ENCODE measurements at places on chromosomes 7 and 10.

GRCh38 chr7:148588670-148589131 is 1.9 kb upstream of the C7orf33 start:
- no peak for DNase-seq

DNA sequence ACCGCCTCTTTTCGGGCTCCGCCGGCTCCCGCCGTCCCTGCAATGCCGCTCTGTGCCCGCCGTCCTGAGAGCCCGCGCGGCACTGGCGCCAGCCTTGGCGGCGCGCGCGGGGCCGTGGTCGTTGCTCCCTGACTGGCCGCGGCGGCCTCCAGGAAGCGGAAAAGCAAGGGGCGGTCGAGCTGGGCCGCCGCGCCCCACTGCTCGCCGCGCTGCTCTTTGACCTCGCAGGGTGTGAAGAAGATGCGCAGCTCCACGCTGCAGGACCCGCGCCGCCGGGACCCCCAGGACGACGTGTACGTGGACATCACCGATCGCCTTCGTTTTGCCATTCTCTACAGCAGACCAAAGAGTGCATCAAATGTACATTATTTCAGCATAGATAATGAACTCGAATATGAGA is at the start of gene CDC14C:
Gene CDC14C (plus strand): TSS at position 115 of the 400 bp plus-strand sequence. CDS start 126 bp downstream, at position 241.
- DNase-seq = no peak

DNA sequence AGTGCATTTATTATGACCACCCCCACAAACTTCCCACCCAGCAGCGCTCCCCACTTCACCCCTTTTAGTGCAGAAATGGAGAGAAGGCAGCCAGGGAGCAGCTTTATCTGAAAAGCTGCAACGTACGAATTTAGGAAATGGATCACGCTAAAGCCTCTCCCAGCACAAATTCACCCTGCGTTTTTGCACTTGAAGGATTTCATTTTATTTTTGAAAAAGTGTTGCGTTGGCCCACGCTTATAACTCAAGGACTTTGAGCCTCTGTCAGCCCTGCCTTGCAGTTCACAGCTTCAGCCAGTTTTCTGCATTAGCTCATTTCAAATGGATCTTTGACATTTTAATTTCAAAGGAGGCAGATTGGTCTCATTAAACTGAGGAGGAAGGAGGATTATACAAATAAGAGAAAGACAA is 556.1 kb downstream of the KCNMA1 start:
- DNase-seq = no peak

- no peak for DNase-seq
These were observed 8.9 kb upstream of the HERC4 start for GRCh38 chr10:68083953-68084352.

- no peak for DNase-seq
These were observed 149.6 kb upstream of the PPP2R2D start for GRCh38 chr10:131750973-131751826.

DNA sequence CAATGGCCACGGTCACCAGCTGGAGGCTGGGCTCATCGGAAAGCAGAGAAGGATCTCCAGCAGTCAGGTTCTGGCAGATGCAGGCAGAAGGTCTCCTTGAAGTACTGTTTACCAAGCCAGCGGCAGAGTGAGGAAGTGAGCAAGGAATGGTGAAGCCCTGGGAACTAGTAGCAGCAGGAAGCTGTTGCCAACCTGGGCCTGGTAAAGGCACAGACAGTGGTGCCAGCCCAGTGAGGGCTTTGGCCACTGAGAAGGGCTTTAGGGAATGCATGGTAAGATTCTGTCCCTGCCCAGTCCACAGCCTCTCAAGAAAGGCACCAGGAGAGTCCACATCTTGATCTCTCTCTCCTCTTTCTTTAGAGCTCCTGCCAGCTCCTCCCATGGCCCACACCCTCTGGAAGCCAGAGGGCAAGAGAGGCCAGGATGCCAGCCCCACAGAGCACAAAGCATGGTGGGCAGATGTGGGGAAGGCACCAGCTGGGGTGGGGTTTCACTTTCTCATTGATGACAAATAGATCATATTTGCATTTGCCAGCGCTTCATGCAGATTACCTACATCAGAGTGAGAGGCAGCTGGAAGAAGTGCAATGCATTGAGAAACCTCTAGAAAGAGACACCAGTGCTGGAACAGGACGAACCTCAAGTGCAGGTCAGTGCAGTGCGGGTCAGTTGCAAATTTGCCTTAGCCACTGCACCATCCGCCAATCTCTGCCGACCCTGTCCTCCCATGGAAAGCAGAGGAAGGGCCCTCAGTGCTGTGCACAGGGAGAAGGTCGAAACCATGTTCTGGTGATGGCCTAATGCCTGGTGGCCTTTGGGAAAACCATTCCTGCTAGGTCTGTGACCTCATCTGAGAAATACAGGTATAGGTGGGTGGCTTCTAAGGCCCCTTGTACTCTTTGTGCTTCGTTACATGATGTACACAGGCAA is 667.8 kb upstream of the MKI67 start:
- no peak for DNase-seq

- DNase-seq = no peak
These were observed 17.6 kb upstream of the AASS start for GRCh38 chr7:122161628-122162027.

DNA sequence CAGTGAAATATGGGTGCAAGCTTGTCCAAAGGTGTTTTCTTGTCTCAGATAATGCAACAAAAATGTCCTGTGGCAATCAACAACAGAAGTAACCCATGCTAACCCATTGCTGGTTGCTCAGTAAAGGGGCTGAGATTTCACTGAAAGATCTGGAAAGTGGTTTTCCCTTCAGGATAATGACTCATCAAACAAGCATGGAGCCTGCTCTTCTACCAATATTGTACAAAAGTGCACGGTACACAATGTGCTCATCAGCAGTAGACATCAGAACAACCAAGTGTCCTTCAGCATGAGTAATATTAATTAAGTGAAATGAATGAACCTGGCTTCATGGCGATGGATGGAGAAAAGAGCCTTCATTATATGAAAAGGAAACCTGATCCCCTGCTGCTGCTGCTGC is 287.1 kb upstream of the NEBL start:
- no peak for DNase-seq

GRCh38 chr7:47405286-47405904 is 176.5 kb downstream of the TNS3 start:
- no peak for DNase-seq

All from CD4-positive, alpha-beta T cell treated with Interleukin-2 at 100 ng/mL for 4 hours (primary cell).